ENCODE measurements at places on chromosomes 16 and 17.

DNA sequence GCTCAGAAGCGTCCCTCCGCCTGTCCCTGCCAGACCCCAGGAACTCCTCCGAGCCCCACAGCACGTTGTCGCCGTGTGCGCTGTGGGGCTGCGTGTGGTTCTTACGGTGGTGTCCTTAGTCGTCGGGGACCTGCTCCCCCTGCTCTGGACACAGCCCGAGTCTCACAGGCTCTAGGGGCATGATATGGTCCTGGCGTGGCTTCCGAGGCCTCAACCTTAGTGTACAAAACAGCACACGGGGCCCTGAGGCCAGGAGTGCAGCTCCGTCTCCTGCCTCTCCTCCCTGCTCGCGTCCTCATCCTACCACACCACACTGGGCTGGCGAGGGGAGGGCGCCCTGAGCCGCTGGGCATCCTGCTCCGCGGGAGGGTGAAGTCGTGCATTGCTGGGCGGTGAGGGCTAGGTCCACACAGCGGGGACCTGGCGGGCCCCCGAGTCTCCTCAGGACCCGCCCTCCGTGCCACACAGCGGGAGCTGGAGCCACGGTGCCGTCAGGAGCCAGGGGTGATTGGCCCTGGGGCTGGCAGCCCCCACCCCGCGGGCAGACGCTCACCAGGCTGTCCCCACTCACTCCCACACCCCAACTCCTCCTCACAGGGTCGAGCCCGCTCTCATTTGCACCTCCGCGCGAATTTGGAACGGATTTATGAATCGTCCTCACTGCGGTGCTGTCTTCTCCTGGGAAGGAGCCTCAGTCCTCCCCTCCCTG lies 1.2 kb upstream of the MAFG start:
- no peak for DNase-seq

DNA sequence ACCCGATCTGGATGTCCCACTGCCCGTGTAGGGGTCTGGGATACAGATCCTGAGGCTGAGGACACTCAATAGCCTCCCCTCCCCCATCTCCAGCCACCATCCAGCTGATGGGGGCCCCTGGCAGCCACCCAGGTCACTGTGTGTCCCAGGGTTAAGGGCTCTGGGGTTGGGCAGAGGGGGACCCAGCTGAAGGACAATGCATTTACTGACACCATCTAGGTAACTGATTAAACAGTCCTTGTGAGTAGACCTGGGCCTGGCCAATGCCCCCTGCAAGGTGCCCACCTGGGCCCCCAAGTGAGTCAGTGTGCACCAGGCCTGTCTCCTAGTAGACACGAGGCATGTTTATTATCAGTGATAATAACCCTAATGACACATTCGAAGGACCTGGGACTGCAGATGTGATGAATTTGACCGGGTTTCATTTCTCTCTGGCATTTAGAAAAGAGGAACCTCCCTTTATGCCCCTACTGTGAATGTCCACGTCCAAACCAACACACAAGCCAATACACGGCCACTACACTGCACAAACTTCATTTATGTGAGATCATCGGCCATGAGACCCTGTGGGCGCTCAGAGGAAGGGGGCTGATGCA lies 261.9 kb upstream of the FOXF1 start:
- DNase-seq: no peak

DNA sequence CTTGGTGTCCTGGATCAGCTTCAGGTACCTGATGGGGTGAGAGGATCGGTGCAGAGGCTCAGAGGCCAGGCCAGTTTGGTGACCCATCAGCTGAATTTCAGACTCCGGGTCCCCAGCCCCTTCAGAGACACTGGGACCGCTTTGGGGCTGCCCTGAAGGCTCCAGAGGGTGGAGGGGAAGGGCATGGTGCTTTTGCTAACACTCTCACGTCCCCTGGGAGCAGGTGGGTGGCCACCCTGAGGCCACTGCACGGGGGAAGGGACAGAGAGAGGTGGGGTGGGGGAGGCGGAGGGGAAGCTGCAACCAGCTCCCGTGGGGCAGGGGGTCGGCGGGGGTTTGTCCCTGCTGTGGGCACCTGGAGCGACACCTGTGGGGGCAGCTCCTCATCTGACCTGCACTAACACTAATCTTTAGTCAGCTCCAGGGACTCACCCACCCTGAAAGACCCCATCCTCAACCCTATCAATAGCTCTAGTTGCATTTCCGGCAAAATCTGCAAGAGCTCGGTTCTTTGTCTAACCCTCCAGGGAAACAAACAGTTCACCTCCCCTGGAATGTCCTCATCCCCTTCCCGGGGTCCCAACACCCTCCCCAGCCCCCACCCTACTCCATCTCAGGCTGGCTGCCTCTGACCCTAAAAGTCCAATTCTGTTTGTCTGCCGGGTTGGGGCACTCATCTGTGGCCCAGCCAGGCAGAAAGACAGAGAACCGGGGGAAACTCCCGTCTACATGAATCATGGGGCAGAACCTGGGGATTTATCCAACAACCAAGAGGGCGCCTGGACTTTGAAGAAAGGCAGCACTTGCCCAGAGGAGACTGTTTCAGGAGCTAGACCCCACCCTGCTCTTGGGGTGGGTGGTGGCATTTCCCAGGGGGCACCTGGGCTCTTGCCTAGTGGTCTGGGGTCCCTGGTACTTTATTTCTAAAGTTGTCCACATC lies 91.9 kb upstream of the CBX4 start:
- DNase-seq: no peak

GRCh38 chr16:87744750-87745514 lies 20.9 kb downstream of the KLHDC4 start:
- DNase-seq: no peak

DNA sequence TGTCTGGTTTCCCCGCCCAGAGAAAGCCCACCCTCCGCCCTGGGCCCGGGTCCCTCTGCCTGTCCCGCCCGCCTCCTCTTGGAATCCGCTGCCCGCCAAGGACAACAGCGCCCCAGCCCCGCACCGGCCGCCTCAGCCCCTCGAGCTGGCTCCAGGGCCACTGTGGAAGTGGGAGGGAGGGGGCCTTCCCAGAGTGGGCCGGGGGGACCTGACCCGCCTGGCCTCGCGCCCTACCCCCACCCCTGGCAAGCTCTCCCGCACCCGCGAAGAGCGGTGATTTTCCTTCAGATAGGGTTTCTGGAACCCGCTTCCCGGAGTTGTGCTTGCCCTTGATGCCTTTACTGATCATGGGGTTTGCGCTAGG lies 2.3 kb upstream of the CBX8 start:
- DNase-seq: no peak

GRCh38 chr17:71883258-71883657 lies 237.6 kb upstream of the SOX9 start:
- no peak for DNase-seq
